ENCODE measurements at places on chromosomes 3 and 15.

GRCh38 chr3:151412989-151413388 is 28.4 kb upstream of the P2RY12 start:
- DNase-seq: no peak

DNA sequence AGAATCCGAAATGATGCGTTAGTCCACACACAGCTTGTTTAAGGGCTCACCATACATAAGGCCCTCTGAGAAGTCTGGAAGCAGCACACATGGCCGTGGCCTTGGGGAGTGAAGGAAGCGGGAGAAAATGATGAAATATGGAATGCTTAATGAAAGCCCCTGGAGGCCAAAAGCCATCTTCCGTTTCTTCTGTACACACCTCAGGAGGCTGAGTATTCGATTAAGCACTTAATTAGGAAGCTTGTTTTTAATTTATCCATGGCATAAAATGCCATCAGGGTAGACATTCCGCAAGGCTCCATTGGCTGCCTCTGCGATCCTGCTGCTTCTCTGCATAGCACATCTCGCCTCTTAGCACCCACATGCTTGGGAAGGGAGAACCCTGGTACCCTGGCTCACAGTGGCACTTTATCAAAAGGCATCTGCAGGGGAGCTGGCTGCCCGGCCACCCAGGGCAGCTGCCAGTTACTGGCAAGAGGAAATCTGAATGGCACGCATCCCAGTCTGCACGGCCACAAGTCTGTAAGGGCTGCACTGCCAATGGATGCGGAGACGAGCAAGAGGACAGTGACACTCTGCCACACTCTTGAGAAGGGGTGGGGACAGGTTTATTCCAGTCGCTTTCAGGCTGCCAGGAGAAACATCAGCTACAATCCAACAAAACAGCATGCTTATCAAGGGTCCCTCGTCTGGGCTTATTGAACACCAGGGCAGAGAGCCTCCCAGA is 356.2 kb downstream of the OCA2 start:
- DNase-seq: no peak

DNA sequence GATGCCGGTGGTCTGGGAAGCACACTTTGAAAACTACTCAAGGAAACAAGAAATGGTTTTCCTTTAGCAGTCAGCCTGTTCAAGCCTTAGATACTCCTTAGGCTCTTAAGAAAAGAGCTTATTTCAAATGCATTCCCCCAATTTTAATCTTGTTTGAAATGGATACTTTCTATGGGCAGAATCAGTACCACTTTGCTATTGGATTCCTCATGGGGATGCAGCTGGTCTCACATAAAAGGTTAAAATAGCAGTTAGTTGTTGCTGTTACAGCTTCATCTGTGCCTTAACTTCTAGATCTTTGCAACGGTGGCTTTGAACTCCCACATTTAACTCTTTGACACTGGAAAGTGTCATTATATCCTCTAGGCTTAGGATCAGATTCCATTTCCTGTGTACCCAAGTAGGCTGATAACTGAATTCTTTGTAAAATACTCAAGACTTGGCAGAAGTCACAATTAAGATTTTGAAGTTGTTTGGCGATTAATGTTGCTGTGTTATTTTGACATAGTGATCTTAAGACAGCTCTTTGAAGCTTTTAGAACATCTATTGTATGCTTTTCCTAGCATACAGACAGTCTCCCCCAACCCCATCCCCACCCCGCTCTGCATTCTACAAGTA is 2.2 kb downstream of the THBS1 start:
- no peak for DNase-seq

DNA sequence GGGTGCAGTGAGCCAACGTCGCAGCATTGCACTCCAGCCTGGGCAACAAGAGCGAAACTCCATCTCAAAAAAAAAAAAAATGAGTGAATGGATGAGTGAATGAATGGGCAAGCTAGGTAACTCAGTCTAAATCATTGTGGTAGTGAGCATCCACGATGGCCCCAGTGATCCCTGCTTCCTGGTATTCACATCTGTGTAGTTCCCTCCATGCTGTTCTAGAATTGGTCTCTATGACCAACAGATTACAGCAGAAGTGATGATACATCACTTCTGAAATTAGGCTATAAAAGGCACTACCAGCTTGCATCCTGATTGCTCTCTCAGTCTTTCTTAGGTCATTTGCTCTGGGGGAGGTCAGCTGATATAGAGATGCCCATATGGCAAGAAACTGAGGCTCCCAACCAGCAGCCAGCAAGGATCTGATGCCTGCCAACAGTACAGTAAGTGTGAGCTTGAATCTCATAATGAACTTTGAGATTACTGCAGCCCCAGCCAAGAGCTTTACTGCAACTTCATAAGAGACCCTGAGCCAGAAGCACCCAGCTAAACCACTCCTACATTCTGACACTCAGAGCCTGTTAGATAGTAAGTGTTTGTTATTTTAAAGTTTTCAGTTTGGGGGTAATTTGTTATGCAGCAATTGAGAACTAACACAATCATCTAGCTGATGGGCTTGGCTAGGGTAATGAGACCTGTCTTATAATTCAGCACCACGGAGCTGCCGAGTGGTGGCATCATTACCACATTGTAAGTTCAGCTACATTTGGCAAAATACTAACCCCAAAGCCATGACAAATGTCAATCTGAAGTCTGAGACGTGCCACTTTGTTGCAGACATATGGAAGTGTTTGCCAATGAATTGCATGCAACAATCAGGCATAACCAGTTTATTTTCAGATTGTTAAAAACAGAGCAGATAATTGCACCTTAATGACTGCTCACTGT is 53.0 kb downstream of the KLHL6 start:
- no peak for DNase-seq

DNA sequence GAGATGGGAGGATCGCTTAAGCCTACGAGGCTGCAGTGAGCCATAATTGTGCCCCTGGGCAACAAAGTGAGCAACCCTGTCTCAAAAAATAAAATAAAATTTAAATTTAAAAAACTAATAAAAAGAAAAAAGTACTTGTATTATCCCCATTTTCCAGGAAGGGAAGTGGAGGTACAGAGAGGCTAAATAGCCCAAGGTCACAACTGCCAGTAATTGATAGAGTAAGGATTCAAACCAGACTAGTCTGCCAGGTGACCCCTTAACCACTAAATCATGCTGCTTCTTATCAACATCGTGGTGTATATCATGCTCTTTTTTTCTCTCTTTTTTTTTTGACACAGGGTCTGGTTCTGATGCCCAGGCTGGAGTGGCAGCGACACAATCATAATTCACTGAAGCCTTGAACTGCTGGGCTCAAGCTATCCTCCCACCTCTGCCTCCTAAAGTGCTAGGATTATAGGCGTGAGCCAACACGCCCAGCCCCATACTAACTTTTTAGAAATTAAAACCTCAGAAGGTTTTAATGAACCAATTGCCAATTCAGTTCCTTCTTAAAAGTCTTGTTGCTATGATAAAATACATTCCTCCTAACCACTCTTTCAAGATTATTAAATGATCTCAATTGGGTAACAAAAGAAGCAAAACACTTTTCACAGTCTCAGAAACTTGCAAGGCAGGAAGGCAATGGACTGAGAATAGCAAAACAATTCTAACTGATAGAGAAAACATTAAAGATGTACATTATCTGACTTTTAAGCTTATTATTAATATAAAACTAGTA is 30.5 kb downstream of the HERC1 start:
- no peak for DNase-seq

- no peak for DNase-seq
Observed at GRCh38 chr3:18775501-18775900, 350.4 kb upstream of the SATB1 start.

GRCh38 chr3:14345496-14346150 is 56.8 kb upstream of the SLC6A6 start:
- no peak for DNase-seq

- DNase-seq: no peak
Observed at GRCh38 chr15:33960549-33960935, 7.8 kb upstream of the CHRM5 start.

DNA sequence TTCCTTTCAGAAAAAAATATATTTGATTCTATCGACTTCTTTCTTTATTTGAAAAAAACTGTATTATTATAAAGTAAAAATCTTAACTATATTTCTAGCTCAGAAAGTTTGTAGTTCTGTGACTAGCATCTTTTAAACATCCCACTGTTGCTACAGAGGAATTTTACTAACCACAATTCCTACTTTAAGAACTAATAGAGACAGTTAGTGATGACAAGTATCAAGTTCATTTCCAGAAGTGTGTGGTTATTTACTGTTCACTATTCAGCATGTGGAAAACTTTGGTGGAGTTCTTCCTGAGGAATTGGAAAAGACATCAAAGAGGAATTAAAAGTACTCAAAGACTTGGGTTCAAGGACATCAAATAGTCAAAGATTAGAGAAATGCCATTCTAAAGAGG is 524.1 kb upstream of the CBLB start:
- no peak for DNase-seq

- DNase-seq: no peak
Observed at GRCh38 chr3:5231487-5231886, 44.0 kb downstream of the EDEM1 start.

GRCh38 chr3:153572165-153572564 is 410.1 kb downstream of the RAP2B start:
- DNase-seq: no peak

DNA sequence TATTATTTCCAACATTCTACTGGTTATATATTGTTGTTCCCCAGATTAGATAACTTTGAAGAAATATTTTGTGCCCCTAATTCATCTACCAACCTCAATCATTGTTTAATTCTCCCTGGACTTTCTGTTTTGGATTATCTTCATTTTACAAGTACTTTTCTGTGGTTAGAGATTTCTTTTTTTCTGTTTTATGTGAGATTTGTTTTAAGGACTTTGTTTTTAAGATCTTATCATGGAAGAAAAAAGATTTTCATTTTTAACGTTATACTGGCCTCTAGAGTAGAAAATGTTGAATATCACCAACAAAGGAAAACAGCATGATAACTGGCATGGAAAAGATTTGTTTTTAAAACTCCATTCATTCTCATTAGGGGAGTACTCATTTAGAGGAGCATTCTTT is 210.9 kb upstream of the KCNMB2 start:
- DNase-seq: no peak

GRCh38 chr3:126103121-126104027 is 19.4 kb upstream of the SLC41A3 start:
- no peak for DNase-seq

All from activated CD8-positive, alpha-beta memory T cell treated with anti-CD3 and anti-CD28 coated beads for 1 hour (primary cell).